ENCODE measurements at places on chromosomes 7 and 10.

GRCh38 chr7:137755846-137756651, 90.7 kb downstream of the DGKI start:
- DNase-seq, result no peak

DNA sequence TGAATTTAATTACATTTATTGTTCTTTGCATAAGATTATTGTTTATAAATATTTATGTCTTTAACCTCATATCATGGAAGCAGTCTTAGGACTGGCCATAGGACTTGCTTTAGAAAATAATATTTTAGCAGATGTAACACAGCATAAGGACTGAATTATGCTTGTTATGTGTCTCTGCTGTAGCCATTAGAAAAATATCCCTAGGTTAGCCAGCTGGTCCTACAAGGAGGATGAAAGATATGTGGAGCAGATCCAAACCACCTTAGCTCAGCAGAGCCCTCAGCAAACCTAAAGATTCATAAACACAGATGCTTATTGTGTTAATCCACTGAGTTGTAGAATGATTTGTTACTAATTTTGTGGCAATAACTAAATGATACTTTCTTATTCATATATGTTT, 166.0 kb upstream of the COL1A2 start:
- DNase-seq, result no peak

DNA sequence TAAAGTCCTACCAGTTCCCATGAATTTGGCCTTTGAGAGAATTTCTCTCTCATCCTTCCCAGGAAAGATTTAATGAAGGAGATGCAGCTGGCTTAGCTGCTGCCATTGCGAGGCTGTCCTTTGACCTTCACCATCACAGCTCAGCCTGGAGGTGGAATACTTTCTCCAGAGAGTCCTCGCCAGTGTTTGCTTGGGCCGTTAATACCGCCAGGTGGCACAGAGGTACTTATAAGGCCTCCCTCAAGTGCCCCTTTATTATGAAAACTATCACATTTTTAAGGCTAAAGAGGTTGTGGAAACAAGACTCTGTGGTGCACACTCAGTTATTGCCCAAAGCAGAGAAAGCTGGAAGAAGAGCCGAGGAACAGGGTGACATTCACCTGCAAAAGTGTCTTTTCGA, 330.6 kb downstream of the CCSER2 start:
- no peak for DNase-seq

GRCh38 chr7:157699357-157700013, 362.7 kb downstream of the DNAJB6 start:
- no peak for DNase-seq

GRCh38 chr7:71615017-71615416, 483.1 kb downstream of the GALNT17 start:
- no peak for DNase-seq

- no peak for DNase-seq
These were observed 52.6 kb downstream of the ADCY1 start for GRCh38 chr7:45626441-45627430.

- DNase-seq, result no peak
These were observed 170.5 kb upstream of the ADO start for GRCh38 chr10:62633976-62634375.

- DNase-seq, result no peak
These were observed 284 bp downstream of the CXCL12 start for GRCh38 chr10:44384601-44385025.

DNA sequence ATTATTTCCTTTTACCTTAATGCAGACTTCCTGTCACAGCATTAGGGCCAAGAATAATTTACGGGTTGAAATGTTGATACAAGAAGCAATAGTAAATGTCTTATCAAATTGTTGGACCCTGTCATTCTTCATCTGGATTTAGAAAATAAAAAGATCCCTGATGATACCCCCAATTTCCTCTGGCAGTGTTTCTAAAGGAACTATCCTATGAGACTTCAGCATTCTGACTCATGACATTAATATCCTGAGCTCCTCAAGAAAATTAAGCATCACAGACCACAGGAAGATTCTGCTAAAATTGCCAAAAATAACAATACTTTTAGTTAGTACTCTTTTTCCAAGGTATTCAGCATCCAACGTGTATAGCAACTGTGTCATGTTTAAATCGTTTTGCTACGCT, 490.5 kb upstream of the ANKRD30A start:
- DNase-seq, result no peak

GRCh38 chr7:17183630-17184328, 114.7 kb upstream of the AHR start:
- DNase-seq, result no peak

GRCh38 chr10:131213741-131214505, 97.6 kb downstream of the TCERG1L start:
- no peak for DNase-seq

- DNase-seq, result no peak
These were observed 56.1 kb upstream of the GRB10 start for GRCh38 chr7:50838675-50839377.

GRCh38 chr10:122554131-122555036, 6.2 kb upstream of the DMBT1 start:
- no peak for DNase-seq

DNA sequence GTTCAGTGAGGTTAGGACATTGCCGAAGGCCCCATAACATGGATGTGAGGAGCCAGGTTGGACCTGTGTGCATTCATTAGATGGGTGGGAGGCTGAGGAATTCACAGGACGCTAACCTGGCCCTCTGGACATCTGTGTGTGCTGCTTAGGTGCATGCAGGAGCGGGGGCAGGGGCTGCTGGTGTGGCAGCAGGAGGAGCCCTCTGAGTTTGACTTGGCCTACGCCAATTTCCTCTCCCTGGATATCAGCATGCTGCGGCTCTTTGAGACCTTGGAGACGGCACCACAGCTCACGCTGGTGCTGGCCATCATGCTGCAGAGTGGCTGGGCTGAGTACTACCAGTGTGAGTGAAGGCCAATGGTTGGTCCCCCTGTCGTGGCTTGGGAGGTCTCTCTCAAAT, 34.5 kb upstream of the MMD2 start:
- DNase-seq, result no peak

DNA sequence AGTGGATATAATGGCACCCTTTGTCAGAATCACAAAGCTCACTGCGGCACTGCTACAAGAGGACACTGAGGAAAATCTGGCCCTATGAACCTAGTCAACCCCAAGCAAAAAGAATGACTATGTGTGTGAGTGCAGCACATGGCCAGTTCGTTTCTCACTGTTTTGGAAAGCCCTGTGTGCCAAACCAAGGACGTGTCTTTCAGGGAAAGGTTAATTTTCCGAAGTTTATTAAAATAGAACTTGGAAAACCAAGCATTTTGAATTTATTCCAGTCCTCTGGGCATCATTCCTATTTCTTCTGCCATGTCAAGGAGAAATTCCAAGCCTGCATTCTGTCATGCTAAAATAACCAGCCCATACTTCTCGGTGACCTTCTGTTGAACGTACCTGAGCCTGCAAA, 471.8 kb downstream of the PLXDC2 start:
- DNase-seq, result no peak

GRCh38 chr10:48523212-48523819, 81.6 kb downstream of the ARHGAP22 start:
- DNase-seq, result no peak

DNA sequence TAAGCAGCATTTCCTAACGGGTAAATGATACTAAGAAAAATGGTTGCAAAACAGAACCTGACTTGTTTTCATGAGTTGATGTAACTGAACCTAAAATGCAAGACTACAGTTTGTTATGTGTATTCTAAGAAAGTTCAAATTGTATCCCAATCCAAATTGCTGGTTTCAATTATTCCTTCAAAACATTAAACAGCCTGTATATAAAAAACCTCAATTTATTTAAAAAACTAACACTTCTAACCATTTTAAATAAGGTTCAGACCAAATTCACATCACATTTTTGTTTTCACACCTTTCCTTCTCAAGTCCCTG, 80.9 kb downstream of the LRRC17 start:
- no peak for DNase-seq

GRCh38 chr7:158404031-158404761, 183.4 kb downstream of the PTPRN2 start:
- no peak for DNase-seq

GRCh38 chr7:130351791-130352090, 7.1 kb downstream of the CPA5 start:
- no peak for DNase-seq

GRCh38 chr7:83947260-83947659, 247.3 kb downstream of the SEMA3A start:
- no peak for DNase-seq
